T-helper 1 cell treated with Interleukin-12 subunit alpha and Interleukin-12 subunit beta and Interleukin-4 antibody, amounts not matched to agents 30 ng/mL and 1 ng/mL, for 36 hours (primary cell): ENCODE measurements at places on chromosomes 2 and 18. TPM values are rescaled to one million over a fixed set of nuclear protein-coding genes. Genes with fewer than 3 reads are reported as not detected.

The DCDC2C gene
- not detected in 2 replicates for total RNA-seq

The NOP58 gene
- 119 and 121 TPM in 2 replicates for total RNA-seq

The VWA3B gene
- total RNA-seq = not detected in 2 replicates

The NGEF gene
- total RNA-seq = not detected in 2 replicates

The CFAP221 gene
- total RNA-seq = not detected in 2 replicates

The FBXO15 gene
- 0.46 and 0.49 TPM in 2 replicates for total RNA-seq

The NPHP1 gene
- 0.12 and 0.15 TPM in 2 replicates for total RNA-seq

The CCDC102B gene
- 2.5 and 3.4 TPM in 2 replicates for total RNA-seq
